Fibroblast of pulmonary artery (primary cell): ENCODE measurements at places on chromosomes 13 and 19.

DNA sequence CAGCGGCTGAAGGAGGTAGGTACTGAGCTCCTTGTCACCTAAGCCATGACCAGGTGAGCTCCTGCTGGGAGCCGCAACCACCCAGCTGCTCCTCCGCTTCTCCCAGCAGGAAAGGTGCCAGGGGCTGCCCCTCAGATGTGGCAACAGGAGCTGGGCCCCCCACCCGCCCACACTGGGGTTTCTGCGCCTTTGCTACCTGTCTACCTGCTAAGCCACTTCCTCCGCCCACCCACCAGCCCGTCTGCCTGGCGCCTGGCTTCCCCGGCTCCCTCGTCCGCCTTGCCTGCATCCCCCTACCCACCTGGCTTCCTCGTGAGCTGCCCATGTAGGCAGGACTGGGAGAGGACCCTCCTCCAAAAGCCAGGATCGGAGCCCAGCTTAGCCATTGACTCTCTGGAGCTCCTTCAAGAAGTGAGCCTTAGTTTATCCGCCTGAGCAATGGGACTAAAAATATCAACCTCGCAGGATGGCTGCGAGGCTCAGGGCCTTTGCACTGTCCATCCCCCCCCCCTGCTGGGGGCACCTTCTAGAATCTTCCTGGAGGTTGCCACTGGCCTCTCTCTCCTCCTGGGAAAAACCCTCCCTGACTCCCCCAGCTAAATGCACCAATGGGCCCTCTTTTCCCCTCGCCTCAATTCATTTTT, 55.8 kb upstream of the KLF2 start:
- no peak for DNase-seq

GRCh38 chr13:40002016-40002415, 346.6 kb downstream of the COG6 start:
- no peak for DNase-seq

DNA sequence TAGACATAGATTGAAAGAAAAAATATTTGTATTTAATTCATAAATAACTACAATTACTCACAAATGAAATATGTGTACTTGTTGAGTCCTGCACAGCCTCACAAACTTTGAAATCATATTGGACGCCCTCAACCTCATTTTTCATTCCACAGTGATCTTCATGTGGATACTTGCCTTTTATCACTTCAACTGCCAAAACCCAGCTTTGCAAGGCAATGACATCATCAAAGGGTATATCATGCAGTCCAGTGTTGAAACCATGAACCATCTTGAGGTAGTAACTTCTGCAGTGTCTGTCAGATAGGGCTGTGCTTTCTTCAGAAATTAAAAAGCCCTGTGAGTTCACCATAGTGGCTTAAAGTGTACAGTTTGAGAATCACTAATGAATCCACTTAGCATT, 82.2 kb downstream of the HS6ST3 start:
- DNase-seq = peak; percentile 1

DNA sequence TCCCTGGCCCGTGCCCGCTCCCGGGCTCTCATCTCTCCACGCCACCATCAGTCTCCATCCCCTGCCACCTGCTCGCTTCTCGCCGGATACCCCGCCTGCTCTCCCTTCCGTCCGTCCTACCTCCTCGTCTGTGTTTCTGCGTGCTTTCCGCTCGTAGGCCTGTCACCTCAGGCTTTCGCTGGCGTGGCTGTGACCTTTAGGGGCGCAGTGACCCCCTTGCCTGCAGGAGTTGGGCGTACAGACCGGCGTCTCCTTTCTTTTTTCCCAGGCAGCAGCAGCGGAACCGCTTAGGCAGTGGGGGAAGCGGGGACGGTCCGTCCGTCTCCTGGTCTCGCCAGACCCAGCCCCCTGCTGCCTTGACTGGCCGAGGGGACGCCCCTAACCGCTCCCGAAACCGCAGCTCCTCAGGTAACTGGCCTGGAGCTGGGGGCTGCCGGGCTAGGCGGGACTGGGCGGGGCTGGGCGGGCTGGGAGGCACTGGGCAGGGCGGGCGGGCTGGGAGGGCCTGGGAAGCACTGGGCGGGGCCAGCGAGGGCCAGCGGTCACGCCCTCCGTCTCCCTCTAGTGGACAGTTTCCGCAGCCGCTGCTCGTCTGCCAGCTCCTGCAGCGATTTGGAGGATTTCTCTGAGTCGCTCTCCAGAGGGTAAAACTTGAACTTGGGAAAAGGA, 6.3 kb downstream of the PGLYRP1 start:
- peak; percentile 81 for DNase-seq

GRCh38 chr13:91269237-91269636, 78.2 kb upstream of the MIR17HG start:
- DNase-seq = no peak

GRCh38 chr13:34420702-34421346, 521.2 kb upstream of the NBEA start:
- no peak for DNase-seq
